Hematopoietic multipotent progenitor cell (in vitro differentiated cells): ENCODE measurements at places on chromosomes 3 and 15.
A peak's percentile ranks its signal among the peaks of the same experiment; 100 is the strongest.

DNA sequence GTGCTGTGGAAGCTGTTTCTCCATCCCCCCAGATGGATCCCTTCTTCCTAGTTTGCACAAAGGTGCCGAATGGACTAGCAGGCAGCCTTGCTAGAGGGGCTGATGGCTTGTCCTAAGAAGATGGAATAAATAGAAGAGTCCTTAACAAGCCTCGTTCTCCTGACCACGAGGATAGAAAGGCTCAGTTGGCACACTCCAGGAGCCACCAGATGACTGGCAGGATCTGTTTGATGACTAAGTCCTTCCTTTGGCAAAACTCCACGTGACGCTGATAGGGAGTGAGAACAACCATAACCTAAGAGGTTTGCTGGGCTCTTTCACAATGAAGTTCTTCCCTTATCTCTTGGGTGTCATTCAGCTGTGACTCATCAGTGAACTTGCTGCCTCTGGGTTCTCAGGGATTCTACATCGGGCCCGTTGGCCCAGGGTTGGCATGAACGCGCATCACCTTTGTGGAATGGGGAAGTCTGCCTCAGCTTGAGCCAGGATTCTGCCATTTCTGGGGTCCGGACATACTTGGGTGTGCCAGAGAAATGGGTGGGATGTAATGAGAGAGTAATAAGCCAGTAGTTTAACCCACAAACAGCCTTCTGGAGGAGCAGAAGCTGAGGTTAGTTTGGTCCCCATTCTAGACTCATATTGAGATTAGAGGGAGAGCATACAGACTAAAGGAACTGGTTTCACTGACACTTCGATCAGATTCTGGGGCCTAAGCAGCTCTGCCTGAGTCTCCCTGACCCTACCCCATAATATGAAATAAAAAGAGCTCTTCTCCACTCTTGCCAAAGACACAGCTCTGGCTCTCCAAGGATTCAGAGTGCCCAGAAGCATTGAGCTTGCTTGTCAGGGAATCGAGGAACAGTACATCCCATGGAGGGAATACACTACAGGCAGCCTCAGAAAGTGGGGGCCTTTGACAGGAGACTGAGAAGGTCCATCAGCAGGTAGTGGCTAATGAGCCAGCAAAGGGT, 2.0 kb upstream of the MELTF start:
- DNase-seq, result peak; percentile 85

GRCh38 chr3:49054344-49054862, 25.2 kb upstream of the IMPDH2 start:
- no peak for DNase-seq

DNA sequence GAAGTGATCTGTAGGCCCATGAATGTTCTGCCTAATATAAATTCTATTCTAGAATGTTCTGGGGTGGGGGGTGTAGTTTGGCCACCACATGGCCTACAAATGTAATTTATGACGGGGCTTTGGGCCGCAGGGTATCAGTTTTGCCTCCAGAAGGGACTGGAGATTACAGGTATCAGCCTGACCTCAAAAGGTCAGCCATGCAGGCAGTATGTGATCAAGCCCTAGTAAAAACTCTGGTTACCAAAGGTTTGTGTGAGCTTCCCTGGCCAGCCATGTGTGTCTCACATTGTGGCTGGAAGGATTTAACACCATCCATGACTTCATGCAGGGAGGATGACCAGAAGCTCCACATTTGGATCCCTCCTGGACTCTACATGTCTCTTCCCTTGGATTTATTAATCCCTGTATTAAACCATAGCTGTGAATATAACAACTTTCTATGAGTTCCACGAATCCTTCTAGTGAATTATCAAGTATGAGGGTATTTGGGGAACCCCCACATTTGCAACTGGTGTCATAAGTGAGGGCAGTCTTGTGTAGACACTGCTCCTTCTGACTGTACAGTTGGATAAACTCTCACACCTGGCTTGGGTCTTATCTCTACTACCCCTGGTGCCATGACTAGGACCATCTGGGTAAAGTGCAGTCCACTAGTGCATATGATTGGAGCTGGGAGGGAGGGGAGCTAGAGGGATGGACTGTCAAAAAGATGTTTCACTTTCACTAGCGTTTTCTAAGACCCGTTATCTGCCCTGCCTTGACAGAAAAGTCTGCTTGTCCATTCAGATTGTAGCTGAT, 50.0 kb upstream of the RFX7 start:
- DNase-seq, result no peak

DNA sequence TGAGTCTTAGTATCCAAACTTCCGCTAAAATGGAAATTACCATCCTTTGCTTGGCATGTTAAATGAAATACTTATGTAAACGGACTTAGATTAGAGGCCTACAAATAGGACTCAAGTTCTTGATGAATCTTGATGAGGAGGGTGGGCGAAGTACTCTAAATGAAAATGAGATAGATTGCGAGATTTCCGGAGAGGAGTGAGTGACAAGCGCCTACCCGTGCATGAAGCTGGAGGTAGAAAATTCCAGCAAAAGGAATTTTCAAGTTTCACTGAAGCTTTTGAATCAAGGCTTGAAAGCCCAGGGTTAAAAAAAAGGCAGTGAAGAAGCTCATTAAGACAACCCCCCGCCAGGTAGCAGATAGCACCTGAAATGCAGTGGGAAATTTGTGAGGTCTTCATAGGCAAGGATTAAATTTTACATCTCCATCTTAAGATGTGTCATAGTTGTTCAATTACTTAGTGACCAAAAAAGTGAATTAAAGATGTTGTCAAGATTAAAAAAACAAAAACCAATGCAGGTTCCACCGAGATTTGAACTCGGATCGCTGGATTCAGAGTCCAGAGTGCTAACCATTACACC, 655 bp upstream of the RAB11A start:
- DNase-seq, result no peak

DNA sequence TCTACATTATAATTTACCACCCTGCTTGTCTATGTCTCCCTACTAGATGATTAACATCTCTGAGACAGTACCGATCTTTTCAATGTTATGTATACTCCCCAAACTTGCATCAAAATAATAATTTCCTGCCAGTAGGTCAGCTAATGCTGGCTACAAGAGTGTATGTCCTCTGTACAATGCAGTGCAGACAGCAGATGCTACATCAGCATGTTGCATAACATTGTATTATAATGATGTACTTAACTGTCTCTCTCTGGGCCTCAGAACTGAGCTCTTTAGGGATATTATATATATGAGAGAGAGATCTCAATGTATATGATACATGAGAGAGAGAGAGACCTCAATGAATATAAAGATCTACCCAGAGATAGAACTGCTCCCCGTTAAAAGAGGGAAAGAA, 456.6 kb downstream of the SHQ1 start:
- DNase-seq, result no peak

DNA sequence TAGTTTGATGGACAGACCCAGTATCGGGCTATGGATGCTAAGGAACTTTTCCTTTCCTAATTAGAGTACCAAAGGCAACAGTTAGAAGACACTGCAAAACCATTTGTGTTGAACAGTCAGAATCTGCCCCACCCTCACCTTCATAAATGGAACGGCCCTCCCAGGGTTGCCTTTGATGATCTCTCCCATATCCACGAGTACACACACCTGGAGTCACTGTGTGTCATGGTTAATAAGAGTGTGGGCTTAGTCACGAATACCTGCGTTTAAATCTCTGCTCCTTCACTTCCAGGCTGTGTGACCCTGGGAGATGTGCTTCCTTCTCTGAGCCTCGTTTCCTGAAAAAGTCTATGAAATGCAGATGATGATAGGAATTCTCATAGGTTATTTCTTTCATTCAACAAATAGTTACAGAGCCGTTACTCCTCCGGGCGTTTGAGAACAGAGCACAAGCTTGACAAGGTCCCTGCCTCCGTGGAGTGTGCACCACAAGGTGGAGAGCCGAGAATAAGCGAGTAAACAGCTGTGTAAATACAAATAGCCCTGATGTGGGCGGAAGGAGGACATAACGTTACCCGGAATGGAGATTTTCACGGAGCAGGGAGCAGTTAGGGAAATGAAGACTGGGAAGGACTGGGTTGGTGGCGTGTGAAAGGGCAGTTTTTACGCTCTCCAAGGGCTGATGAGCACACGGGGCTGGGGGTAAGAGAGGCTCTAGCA, 6.7 kb downstream of the SLC51A start:
- DNase-seq, result no peak

GRCh38 chr3:192259661-192260060, 467.7 kb downstream of the FGF12 start:
- no peak for DNase-seq

- no peak for DNase-seq
Measured at GRCh38 chr15:100187677-100188076, 154.1 kb downstream of the ADAMTS17 start.

GRCh38 chr15:44738340-44738984, 2.1 kb downstream of the TRIM69 start:
- no peak for DNase-seq

- DNase-seq, result no peak
Measured at GRCh38 chr3:132090921-132091320, 56.1 kb upstream of the CPNE4 start.

- no peak for DNase-seq
Measured at GRCh38 chr3:151152455-151153079, 50.4 kb downstream of the GPR171 start.

DNA sequence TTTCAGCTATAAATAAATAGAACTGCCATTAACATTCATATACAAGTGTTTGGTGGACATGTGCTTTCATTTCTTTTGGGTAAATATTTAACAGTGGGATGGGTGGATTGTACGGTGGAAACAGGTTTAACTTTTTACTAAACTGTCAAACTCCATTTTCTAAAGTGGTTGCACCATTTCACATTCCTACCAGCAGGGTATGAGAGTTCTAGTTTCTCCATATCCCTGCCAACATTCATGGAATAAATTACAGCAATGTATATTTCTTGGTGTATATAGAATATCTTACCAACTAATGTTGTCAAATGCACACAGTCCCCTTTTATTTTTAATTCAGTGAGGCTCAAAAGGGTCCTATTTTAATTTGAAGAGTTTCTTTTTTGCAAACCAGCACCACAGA, 71.3 kb upstream of the CTXND1 start:
- no peak for DNase-seq

GRCh38 chr3:49255112-49255511, 21.9 kb downstream of the C3orf62 start:
- DNase-seq, result no peak

- no peak for DNase-seq
Measured at GRCh38 chr3:179729981-179730380, 77.1 kb downstream of the USP13 start.

GRCh38 chr3:32181796-32182195, 56.7 kb upstream of the CMTM8 start:
- DNase-seq, result no peak

GRCh38 chr3:147007736-147008245, 398.6 kb downstream of the ZIC4 start:
- no peak for DNase-seq

DNA sequence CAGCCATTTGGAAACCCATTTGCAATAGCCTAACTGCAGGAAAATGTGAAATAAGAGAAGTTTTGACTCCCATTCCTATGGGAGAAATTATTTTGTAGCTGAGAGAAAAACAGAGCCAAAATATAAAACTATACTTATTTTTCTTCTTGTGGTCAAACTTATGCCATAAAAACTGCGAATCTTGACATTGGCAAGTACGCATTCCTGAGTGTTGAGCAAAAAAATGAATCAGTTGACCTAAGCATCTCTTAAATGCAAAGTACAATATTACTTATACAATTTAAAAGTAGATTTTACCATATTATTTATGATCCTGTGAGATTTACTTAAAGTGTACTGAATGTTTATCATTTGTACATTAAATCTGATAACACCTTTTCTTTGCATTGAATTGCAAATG, 50.1 kb upstream of the CMC1 start:
- DNase-seq, result no peak

DNA sequence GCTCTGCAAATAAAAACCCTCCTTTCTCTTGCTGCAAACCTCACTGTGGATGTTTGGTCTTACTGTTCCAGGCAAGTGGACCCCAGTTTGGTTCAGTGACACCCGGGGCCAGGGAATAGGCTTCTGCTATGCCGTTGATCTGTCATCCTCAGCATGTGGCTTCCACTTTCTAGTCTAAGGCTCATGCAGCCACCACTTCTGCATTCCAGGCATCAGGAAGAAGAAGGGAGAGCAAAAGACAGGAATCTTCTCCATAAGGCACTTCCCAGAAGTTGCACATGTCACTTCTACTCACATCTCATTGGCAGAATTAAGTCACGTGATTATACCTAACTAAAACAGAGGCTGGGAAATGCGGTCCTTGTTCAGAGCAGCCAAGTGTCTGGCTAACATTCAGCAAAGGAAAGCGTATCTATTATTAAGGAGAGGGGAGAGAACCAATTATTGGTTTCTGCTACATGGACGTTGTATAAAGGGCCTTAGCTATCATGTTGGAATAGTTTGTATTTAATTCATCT, 173.6 kb upstream of the PFN2 start:
- DNase-seq, result no peak

DNA sequence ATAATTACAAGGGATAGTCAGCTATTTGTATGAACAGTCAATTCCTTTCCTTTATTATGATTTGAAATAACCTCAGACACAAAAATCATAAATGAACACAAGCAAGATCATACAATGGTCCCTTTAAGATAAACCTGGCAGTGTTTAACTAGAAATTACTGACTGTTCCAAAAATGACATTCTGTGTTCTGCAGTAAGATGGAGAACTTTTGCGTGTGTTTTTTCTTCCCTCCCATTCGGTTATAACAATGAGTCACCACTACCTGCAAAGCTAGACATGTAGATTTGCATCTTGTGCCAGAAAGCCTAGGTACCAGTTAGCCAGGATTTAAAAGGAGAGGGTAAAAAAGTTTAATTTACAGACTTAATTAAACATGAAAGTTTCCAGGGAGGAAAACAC, 248.2 kb upstream of the ADAMTS9 start:
- DNase-seq, result no peak

- DNase-seq, result no peak
Measured at GRCh38 chr15:59002418-59002859, 15.0 kb downstream of the RNF111 start.

DNA sequence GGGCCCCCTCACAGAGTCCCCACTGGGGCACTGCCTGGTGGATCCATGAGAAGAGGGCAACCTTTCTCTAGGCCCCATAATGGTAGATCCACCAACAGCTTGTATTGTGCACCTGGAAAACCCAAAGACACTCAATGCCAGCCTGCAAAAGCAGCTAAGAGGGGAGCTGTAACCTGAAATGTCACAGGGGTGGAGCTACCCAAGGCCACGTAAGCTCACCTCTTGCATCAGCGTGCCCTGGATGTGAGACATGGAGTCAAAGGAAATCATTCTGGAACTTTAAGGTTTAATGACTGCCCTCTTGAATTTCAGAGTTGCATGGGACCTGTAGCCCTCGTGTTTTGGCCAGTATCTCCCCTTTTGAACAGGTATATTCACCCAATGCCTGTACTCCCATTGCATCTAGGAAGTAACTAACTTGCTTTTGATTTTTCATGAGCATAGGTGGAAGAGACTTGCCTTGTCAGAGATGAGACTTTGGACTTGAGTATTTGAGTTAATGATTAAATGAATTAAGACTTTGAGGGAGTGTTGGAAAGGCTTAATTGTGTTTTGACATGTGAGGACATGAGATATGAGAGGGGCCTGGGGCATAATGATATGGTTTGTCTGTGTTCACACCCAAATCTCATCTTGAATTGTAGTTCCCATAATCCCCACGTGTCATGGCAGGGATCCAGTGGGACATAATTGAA, 900.9 kb upstream of the ROBO1 start:
- no peak for DNase-seq

- no peak for DNase-seq
Measured at GRCh38 chr15:91872356-91873137, 19.0 kb downstream of the SLCO3A1 start.

GRCh38 chr3:172334671-172335207, 113.5 kb downstream of the GHSR start:
- DNase-seq, result no peak
